ENCODE measurements at places on chromosomes 5 and 9. TPM values are rescaled to one million over a fixed set of nuclear protein-coding genes. Genes with fewer than 3 reads are reported as not detected.

ASPN gene
- 0.22 TPM for total RNA-seq

FAM78A gene
- total RNA-seq: 9.7 TPM

SEMA5A gene
- 13.8 TPM for total RNA-seq

C5orf46 gene
- total RNA-seq: not detected

CCNG1 gene
- total RNA-seq: 45.0 TPM

CDH6 gene
- 21.6 TPM for total RNA-seq

Data from dorsolateral prefrontal cortex (tissue), 122 donors.